ENCODE measurements at places on chromosomes 1 and 21.

- no peak for DNase-seq
Observed at GRCh38 chr1:156696755-156697154, 8.6 kb downstream of the CRABP2 start.

DNA sequence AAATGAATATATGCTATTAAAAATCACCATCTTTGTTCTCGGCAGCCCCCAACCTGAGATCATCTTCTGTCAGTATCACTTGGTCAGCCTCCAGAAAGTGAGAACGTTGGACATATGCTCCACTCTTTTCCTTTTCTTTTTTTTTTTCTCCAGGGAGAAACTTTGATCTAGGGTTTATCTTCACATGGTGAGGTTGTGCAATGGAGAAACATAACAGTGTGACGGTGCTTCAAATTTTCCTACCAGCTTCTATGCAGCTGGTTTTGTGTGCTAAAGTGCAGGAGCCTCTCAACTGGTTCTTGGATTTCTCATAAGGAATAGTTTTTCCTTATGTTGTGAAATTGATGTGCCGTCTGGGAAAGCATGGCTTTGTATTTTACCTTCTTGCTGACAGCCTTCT is 1202.9 kb downstream of the NCAM2 start:
- no peak for DNase-seq

GRCh38 chr1:10975567-10976326 is 36.7 kb upstream of the TARDBP start:
- DNase-seq = no peak

GRCh38 chr1:4207842-4208692 is 308.0 kb upstream of the C1orf174 start:
- DNase-seq = no peak

GRCh38 chr1:121443001-121443540 is 258.3 kb downstream of the SRGAP2C start:
- DNase-seq = no peak

GRCh38 chr1:41837691-41838090 is 81.0 kb downstream of the HIVEP3 start:
- no peak for DNase-seq

DNA sequence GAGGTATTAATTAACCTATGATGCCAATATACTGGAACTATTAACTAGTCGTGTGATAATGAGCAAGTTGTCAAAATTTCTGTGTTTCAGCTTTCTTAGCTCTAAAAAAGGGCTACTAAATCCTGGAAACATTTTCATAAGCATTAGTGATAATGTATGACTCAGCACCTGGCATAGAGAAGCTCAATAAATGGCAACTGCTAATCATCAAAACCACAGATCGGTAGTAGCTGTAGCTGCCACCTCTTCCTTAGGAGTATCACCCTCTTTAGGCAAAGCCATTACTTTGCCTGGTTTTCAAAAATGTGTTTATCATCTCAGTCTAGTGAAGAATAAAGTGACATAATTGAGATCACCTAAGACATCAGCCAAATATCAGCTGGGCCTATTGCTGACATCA is 75.5 kb downstream of the TPR start:
- DNase-seq = no peak

GRCh38 chr21:26147535-26147934 is 23.0 kb downstream of the APP start:
- no peak for DNase-seq

DNA sequence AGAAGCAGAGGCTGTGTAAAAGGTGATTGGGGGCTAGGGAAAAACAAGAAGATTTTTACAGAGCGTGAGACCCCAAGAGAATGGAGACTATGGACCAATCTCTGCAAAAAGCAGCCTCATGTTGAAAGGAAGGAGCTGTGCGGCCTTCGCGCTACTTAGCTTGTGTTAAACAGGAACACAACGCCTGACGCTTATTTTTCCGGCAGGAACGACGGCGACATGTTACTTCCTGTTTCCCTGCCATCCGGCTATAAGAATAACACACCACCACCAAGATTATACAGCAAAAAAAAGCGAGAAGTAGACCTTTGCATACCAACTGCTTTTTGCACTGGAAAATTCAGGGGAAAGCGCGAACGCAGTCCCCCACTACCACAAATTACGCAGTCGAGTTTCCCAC is 272.7 kb downstream of the FAM72C start:
- no peak for DNase-seq

DNA sequence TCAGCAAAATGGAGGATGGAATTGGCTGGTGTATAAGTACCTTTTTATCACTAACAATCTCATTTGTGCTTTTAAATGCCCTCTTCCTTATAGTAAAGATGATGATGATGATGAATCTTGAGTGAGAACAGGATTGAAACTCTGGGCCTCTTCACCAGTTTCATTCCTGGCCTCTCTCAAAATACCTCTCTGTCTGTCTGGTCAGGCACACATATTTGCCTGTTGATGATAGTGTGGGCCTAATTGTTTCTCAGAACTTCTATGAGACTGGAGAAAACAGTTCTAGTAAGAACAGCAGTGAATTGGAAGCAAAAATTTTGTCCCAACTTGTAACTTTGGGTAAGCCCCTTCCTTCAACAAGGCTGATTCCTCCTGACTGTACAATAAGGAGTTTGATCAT is 94.4 kb upstream of the RGS4 start:
- no peak for DNase-seq

DNA sequence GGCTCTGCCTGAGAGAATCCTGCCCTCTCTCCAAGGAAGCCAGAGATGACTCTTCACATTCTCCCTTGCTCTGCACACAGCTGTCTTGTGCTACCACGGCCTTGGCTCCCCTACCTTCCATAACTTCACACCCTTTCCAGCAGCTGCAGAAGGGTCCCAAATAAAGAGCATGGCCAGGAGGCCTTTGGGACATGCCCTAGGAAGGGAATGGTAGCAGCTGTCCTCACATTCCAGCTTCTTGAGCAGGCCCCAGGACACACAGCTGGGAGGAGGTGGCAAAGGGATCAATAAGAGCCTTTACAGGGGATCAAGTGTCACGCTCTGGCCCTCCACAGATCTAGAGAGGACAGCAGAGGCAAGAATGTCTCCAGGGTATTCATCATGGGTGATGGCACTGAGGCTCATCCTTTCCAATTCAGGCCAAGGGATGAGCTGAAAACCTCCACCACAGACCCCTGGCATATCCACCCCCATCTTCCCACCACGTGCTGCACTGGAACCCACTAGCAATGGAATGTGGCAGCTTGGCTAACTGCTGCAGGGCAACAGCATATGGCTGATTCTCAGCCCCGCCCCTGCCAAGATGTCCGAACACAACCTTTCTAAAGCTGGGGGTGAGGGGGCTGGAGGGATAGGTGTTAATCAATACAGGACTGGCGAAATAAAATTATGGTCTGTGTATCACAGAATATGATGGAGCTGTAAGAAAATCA is 17.8 kb upstream of the RAB29 start:
- no peak for DNase-seq

DNA sequence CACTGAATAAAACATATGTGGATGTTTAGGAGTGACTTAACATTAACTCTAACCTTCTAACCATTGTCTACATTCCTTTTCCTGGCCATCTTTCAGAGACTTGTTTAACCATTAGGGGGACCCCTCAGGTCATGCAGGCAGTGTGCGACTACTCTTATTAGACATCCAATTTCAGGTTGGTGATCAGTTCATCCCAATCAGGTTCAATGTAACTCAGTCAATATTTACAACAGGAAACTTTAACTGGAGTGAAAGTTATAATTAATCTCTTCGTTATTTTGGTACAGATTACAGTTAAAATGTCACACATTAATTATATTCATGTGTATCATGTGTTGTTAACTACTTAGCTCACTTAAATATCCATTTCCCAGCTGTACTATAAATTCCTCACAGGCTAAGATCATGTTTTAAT is 68.8 kb upstream of the RGS1 start:
- no peak for DNase-seq

- no peak for DNase-seq
Observed at GRCh38 chr1:182367926-182368325, 23.7 kb downstream of the GLUL start.

DNA sequence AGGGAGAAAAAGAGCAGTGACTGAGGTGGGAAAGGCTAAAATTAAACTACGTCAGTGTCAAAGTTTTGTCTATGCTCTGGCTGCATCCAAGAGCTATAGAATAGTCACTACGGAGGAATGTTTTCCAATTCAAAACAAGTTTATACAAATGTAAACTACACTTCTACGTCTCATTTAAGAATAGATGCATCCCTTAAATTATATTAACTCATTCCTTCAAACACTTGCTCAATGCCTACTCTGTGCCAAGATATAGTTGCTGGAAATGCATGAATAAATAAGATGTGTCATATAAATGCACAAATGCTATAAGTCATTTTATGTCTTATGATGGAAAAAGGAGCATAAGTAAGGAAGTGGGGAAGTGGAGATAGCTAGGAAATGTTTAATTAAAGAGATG is 4.2 kb upstream of the COLGALT2 start:
- DNase-seq = no peak

DNA sequence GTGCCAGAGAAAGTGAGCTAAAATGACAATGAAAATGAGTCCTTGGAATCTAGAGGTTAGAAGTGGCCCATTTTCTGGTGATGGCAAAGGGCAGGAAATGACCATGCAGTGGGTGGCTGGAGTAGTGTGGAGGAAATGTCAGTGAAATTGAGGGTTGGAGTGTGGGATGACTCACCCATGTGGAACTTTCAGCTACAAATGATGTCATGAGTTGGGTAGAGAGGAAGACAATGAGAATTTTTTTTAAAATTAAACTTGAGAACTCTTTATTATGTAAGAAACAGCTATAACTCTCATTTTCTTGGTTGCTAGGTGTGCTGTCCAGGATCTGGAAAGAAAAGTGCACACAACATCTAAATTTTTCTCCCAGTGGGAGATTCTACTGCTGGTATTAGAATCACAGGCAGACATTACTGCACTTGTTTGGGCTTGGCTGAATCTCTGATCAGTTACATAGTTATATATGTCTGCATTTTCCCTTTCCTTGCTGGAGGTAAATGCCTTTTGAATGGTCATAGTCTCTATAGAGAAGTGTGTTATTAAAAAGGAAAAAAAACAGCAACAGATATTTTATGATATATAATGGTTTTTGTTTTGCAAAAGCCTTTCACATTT is 56.8 kb upstream of the GNG12 start:
- no peak for DNase-seq

DNA sequence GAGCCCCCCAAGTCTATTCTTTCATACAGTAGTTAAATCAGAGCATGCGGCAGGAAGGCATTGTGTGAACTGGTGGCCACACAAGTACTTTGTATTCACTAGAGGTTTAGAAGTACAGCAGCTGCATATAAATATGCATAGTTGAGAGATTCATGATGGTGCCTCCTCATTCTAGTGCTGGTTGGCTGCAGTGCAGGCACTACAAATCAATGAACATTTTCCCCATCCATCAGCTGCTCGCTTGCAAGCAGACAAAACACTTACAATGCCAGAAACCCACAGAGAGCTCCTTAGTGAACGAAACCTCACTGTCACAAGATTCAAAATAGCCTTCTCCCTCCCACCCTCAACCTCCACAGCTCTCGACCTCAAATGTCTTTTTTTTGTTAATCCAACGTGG is 726.2 kb downstream of the USP25 start:
- DNase-seq = no peak

DNA sequence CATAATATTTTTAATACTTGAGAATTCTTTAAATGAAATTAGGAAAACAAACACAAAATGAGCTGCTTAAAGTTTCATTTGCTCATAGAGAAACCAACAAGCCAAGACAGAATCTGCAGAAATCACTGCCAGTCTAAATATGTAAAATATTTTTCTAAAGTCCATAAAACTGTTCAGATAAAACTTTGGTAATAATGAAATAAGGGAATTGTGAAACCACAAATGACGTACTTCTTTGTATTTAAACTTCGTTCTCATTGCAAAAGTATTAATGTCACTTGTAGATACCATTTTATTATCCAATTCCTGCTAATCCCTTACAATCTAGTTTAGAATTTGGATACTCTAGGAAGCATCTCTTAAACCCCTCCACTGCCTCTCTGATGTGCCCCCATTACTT is 234.5 kb upstream of the NEGR1 start:
- DNase-seq = no peak

DNA sequence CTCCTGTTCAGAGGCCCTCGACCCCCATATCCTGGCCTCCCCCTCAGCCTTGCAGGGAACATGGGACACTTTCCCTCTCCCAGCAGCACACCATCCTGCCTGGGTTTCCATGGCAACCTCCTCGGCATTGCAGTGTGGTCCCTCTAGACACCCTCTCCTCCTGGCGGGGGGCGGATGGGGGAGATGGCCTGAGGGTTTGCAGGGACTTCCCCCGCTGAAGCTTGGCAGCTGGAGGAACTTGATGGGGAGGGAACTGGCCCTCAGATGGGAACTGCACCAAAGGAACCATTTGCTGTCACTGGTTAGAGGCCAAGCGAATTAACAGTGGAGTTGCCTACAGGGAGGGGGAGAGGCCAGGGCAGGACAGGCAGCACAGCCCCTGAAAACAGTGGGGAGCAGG is 28.7 kb downstream of the RIMS3 start:
- DNase-seq = no peak

DNA sequence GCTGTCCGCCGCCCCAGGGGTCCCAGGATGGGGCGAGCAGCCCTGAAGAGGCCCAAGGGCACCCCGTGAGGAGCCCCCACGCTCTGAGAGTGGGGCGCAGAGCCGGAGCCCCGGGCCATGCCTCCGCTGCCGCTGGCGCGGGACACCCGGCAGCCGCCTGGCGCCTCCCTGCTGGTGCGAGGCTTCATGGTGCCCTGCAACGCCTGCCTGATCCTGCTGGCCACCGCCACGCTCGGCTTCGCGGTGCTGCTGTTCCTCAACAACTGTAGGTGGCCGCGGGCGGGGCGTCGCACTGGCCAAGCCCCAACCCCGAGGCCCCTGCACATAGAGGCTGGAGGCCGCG is 14.5 kb downstream of the AGRN start:
- no peak for DNase-seq

GRCh38 chr1:33185541-33185940 is 3.7 kb upstream of the TRIM62 start:
- DNase-seq = no peak

DNA sequence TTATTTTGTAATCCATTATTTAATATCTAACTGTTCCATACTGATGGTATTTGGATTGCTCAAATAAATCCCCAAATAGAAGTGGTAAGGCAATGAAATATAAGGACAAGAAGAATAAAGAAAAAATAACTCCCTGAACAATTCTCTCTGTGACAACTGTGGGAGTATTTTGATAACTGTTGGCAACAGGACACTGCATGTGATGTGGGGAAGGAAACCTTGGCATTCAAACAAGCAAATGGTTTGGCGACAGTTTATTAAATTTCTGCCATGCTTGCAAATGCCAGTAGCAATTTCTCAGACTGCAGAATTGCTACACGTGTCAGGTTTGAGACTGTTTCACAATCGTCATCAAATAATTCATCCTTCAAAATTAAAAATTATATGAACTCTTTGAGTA is 8.6 kb upstream of the MRPL39 start:
- DNase-seq = no peak

DNA sequence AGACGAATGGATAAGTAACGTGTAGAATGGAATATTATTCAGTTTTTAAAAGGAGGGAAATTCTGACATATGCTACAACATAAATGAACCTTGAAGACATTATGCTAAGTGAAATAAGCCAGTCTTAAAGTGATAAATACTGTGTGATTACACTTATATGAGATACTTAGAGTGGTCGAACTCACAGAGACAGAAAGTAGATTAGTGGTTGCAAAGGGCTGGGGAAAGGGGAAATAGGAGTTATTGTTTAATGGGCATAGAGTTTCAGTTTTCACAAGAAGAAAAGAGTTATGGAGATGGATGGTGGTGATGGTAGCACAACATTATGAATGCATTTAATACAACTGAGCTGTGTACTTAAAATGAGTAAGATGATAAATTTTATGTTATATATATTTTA is 14.7 kb upstream of the AHCYL1 start:
- DNase-seq = no peak
